HFFc6 (cell line): ENCODE measurements at places on chromosomes 6 and 20. TPM values are rescaled to one million over a fixed set of nuclear protein-coding genes. Genes with fewer than 3 reads are reported as not detected.

- H3K4me1 ChIP-seq, result peaks cover 38% of the 10 kb centered on the region
- no peak overlapping the region for H3K27ac ChIP-seq
- no peak for DNase-seq
These were observed 103.2 kb upstream of the RIPOR2 start for GRCh38 chr6:25038999-25039398.

DNA sequence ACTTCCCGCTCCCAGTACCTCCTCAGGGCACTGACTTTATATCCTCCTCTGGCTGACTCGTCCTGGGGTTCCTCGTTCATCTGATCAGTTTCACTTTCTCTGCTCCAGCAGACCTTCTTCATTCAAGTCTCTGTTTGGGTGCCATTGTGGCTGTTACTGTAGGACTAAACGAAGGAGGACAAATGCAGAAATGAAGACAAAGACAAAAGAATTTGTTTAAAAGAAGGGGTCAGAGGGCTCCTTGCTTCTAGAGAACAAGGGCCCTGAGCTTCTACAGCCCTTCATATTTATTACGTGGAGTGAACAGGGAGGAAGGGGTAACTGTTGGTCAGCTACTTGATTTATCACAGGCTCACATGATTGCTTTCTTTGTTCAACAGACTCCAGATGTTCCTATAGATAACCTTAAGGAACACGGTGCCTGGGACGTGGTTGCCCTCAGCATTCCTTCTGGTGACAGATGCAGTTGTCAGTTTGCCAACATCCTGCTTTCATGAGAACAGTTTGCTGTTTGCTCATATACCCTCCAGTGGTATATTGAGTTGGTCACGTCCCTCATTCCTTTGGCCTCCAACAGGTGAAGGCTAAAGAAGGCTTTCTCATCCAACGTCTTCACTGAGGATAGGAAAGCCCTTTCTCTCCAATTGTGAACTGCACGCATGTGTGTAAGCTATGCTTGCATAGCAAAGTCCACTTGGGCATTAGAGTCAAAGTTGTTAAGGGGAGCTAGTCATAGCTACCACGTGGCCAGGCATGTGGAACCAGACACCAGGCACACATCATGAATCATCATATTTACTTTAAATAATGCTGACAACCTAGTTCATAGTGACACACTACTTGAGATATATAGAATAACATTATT, 69.1 kb upstream of the BTN3A2 start:
- DNase-seq, result peak; percentile 79
- H3K4me1 ChIP-seq, result peaks cover 33% of the 10 kb centered on the region
- peak overlapping the region; percentile 81 for H3K4me3 ChIP-seq

DNA sequence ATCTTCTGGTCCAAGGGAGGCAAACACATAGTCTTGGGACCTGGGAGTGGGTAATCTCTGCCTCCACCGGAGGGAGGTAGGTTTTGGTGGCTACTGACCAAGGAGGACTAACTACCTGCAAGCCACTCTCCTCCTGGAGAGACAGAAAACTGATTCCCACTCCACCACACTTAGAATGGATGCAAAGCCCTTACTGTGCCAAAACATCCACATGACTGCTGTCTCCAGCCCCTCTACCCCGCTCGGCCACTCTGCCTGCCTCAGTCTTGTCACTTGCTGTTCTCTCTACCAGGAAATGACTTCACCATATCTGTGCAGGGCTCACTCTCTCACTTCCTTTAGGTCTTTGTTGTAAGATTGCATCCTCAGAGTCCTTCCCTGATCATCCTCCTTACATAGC, 129.5 kb upstream of the ARG1 start:
- H3K27me3 ChIP-seq, result no peaks in the 10 kb centered on the region; the same call in none of the 2 replicates
- no peak for DNase-seq
- no peaks in the 10 kb centered on the region for H3K36me3 ChIP-seq
- no peaks in the 10 kb centered on the region for H3K4me1 ChIP-seq
- H3K27ac ChIP-seq, result no peak overlapping the region

GRCh38 chr6:96460052-96460700, 61.4 kb upstream of the UFL1 start:
- H3K36me3 ChIP-seq, result no peaks in the 10 kb centered on the region
- H3K27me3 ChIP-seq, result no peaks in the 10 kb centered on the region
- H3K4me1 ChIP-seq, result no peaks in the 10 kb centered on the region
- no peak overlapping the region for H3K4me3 ChIP-seq

GRCh38 chr20:21523281-21523868, 9.5 kb upstream of the NKX2-2 start:
- DNase-seq, result no peak
- no peak overlapping the region for H3K27ac ChIP-seq
- no peaks in the 10 kb centered on the region for H3K36me3 ChIP-seq
- peaks cover 49% of the 10 kb centered on the region for H3K27me3 ChIP-seq
- H3K4me3 ChIP-seq, result no peak overlapping the region
- H3K4me1 ChIP-seq, result peaks cover 10% of the 10 kb centered on the region; the same call in 1 of the 2 replicates

GRCh38 chr6:146962329-146962728, 241.9 kb upstream of the STXBP5 start:
- H3K27ac ChIP-seq, result no peak overlapping the region
- DNase-seq, result no peak
- H3K4me1 ChIP-seq, result peaks cover 4% of the 10 kb centered on the region

- no peak overlapping the region for H3K27ac ChIP-seq
- H3K4me1 ChIP-seq, result peaks cover 34% of the 10 kb centered on the region
- H3K27me3 ChIP-seq, result no peaks in the 10 kb centered on the region; the same call in none of the 2 replicates
- peaks cover 60% of the 10 kb centered on the region for H3K36me3 ChIP-seq
These were observed 196.3 kb upstream of the UST start for GRCh38 chr6:148550569-148550968.

DNA sequence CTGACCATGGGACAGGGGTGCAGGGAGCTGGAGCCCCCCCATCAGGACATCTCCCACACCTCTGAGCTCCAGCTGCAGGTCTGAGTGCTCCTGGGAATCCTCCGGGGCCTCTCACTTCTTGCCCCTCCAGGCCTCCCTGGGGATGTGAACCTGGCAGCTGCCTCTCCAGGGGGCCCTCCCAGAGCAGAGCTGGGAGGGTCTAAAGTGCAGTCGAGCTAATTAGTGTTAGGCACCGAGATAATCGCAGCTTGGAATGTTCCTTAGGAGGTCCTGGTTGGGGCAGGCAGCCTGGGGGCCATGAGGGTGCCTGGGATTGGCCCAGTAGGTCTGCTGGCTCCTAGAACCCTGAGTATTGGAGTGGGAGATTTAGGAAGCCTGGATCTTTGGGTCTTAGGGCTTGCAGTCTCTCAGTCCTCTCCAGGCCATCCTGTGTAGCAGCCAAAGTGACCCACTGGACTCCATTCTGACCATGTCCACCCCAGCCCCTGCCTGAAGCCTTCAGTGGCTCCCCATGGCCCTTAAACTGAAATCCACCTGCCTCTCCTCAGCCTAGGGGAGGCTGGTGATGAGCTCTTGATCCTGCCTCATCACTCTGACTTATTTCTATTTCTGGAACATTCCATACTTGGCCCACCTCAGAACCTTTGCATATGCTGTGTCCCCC, 26.0 kb downstream of the CEBPB start:
- H3K36me3 ChIP-seq, result peaks cover 5% of the 10 kb centered on the region; the same call in 1 of the 2 replicates
- H3K27ac ChIP-seq, result no peak overlapping the region
- peaks cover 10% of the 10 kb centered on the region for H3K27me3 ChIP-seq
- no peak overlapping the region for H3K4me3 ChIP-seq
- peaks cover 33% of the 10 kb centered on the region for H3K4me1 ChIP-seq
- DNase-seq, result no peak

GRCh38 chr6:82072751-82073150, 174.8 kb downstream of the IBTK start:
- H3K4me3 ChIP-seq, result no peak overlapping the region; the same call in 1 of the 2 replicates
- H3K27ac ChIP-seq, result peak overlapping the region; percentile 52

- peaks cover 5% of the 10 kb centered on the region; the same call in 1 of the 2 replicates for H3K36me3 ChIP-seq
- no peak for DNase-seq
- peaks cover 25% of the 10 kb centered on the region for H3K4me1 ChIP-seq
- no peak overlapping the region for H3K27ac ChIP-seq
- H3K4me3 ChIP-seq, result no peak overlapping the region
- no peaks in the 10 kb centered on the region for H3K27me3 ChIP-seq
These were observed 50.2 kb upstream of the REV3L start for GRCh38 chr6:111533087-111533784.

DNA sequence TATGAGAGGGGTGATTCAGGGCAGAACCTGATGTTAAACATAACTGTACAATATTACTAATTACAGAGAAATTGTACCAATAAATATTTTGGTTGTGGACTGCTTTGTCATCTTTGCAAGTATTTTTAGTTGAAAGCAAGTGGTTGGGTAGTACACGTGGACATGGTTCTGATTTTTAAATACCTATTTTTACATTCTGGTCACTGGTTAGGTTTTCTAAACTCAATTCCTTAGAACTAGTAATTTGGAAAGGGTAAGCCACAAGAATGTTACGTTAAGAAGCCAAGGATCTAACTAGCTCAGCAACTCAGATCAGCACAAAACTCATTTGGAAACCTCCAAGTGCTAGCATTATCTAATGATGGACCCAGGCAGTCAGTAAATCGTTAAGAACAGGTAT, 2.7 kb downstream of the EPB41L2 start:
- peaks cover 21% of the 10 kb centered on the region for H3K36me3 ChIP-seq
- peak; percentile 26 for DNase-seq
- H3K4me1 ChIP-seq, result peaks cover 48% of the 10 kb centered on the region

DNA sequence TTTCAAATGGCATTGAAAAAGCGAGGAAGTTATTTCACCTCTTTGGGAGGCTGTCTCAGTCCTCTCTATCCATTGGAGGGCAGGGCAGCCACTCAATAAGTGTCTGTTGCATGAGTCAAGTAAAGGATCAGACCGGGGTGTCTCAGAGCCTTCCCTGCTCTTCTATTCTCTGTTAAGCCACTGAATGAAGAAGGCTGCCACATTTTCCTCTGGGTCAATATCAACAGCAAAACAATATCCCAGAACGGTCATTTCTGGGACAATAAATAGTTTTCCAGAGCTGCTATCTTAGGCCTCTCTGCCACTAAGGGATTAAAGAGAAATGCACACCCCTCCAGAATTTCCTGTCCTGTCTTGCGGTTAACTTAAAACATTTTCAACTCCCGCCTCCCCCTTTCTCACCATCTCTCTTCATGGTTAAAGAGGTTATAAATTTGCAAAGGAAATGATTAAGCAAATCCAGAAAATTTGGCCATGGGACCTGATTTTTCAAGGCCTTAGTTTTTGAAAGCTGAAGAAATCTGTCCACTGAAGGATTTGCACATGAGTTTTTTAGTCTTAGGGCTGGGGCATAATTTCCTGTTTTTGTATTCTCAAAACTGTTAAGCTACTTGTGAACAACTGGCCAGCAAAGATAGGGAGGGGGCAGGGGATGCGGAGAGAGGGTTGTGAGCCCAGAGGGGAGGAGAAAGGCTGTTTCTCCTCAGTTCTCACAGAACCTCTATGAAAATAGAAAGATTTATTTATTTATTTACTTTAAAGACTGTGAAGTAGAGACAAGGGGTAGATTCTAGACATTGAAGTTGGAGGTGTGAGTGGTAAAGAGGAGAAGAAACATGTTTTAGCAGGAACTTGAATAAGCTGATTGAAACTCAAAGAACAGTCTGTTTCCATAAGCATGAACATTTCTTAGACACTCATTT, 135.7 kb downstream of the BCAS1 start:
- no peaks in the 10 kb centered on the region for H3K36me3 ChIP-seq
- peak overlapping the region; percentile 53; the same call in 1 of the 2 replicates for H3K4me3 ChIP-seq
- DNase-seq, result peak; percentile 77
- H3K27ac ChIP-seq, result peak overlapping the region; percentile 83
- H3K4me1 ChIP-seq, result peaks cover 74% of the 10 kb centered on the region

DNA sequence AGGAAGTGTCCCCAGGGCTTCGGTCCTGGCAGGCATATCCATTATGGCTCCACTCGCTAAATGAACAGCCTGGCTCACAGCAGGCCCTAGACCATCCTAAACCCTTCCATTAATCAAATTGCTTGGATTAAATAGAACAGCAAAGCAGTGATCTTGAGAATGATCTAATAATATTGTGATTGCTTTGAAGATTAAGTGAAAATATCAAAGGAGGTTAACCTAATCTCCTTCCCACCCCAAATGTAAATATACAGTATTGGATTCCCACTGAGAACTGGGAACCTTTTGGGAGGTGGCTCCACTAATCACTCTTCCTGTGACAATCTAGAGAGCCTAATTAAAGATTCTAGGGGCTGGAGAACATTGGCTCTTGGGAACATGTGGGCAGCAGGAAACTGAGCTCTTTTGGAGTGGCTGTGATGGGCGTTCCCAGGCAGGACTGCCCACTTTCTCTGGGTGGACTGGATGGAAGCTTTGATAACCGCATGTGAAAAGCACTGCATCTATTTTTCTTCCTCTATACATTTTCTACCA, 68.3 kb upstream of the FRMD1 start:
- no peak overlapping the region for H3K4me3 ChIP-seq
- peaks cover 4% of the 10 kb centered on the region; the same call in 1 of the 2 replicates for H3K27me3 ChIP-seq
- H3K27ac ChIP-seq, result no peak overlapping the region

- H3K4me1 ChIP-seq, result peaks cover 25% of the 10 kb centered on the region
- H3K27me3 ChIP-seq, result peaks cover 2% of the 10 kb centered on the region
- 0 out of 2 replicates have a peak, but pooled peaks cover 4% of the 10 kb centered on the region for H3K36me3 ChIP-seq
- no peak overlapping the region for H3K27ac ChIP-seq
These were observed 11.7 kb upstream of the MAPK13 start for GRCh38 chr6:36118550-36119107.

DNA sequence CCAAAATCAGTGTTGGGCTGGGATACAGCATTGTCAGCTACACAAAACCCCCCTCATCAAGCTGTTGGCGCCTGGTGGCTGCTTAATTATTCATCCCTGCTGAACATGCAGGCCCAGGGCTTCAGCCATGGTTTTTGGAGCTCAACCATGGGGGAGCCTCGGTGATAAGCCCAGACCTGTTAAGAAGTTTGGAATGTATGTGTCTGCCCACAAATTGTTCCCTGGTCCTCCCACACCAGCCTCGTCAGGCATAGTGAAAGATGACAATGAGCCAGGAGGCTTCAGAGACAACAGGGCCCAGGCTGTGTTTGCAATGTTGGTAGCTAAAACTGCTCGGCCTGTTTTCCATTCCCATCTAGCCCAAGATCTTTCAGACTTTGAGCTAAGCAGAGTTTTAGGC, 34.8 kb upstream of the SIRPA start:
- H3K4me1 ChIP-seq, result peaks cover 22% of the 10 kb centered on the region
- H3K27me3 ChIP-seq, result peaks cover 13% of the 10 kb centered on the region
- peak; percentile 51 for DNase-seq
- H3K36me3 ChIP-seq, result no peaks in the 10 kb centered on the region

Gene SLC2A10
- total RNA-seq, result 31.3 to 40.3 TPM (median 37.0 TPM) in 3 replicates

Gene GUCA1A
- total RNA-seq, result not detected in 3 replicates

Gene GMPR
- 5.0 to 8.3 TPM (median 6.5 TPM) in 3 replicates for total RNA-seq

Gene TRIM10
- not detected in 3 replicates for total RNA-seq

Gene OR2H2
- total RNA-seq, result not detected in 3 replicates

Gene PTGIS
- total RNA-seq, result not detected in 3 replicates

Gene EYS
- total RNA-seq, result not detected in 3 replicates
